Gastroesophageal sphincter (tissue), 4 donors: ENCODE measurements at places on chromosomes 5 and 9.

DNA sequence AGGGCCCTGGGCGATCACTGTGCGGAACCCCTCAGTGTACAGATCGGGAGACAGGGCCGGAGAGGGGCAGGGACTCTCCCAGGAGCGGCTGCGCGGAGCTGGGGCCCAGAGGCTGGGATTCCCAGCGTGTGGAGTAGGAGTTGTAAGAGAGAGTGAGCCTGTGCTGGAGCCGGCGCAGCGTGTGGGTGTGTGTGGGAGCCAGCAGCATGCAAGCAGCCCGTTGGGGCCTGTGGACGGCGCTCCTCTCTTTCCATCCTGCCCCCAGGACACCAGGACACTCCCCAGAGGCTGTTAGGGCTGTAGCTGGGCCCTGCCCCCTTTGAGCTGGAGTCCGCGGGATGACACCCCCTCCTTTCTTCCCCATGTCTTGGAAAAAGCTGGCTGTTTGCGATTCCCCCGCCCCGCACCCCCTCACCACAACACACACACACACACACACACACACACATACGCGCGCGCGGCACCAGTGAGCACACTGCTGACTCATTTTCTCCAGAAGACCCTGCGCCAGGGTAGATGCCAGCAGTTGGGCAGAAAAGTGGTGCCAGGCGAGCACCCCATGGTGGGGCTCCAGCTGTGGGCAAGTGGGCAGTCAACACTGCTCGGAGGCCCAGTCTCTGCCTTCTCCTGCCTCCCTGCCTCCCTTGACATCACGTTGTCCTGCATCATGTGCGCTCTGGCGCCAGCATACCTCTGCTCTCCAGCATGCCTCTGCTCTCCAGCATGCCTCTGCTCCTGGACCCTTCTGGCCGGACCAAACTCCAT lies 1.5 kb downstream of the COL27A1 start:
- ATAC-seq, result peak; percentile 57

DNA sequence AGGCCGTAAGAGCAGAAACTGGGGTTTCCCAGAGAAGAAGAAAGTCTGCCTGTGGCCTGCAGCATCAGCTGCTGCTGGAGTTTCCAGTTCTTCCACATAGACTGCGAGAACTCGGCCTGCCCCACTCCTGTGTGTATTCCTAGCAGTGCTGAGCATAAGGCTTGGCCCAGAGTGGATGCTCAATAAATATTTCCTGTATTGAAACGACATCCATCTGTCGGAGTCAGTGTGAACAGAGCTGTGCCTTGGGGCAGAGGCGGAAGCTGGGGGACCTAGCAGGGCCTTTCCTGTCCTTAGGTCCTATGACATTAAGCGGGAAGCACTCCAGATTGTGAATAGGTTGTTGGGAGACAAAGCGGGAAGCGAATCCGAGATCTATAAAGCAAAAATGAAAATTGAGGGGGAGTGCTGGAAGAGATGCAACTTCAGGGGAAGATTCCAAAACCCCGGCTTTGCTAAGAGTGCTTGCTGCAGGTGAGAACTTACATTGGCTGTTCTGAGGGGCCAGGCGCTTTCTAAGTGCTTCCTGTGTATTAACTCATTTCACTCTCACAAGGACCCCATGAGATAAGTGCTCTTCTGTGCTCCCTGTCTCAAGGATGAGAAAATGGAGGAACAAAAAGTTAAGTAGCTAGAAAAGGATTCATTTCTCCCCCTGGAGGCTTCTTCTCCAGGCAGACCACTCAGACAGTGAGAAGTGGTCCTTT lies 76.1 kb upstream of the CXCL14 start:
- no peak for ATAC-seq

DNA sequence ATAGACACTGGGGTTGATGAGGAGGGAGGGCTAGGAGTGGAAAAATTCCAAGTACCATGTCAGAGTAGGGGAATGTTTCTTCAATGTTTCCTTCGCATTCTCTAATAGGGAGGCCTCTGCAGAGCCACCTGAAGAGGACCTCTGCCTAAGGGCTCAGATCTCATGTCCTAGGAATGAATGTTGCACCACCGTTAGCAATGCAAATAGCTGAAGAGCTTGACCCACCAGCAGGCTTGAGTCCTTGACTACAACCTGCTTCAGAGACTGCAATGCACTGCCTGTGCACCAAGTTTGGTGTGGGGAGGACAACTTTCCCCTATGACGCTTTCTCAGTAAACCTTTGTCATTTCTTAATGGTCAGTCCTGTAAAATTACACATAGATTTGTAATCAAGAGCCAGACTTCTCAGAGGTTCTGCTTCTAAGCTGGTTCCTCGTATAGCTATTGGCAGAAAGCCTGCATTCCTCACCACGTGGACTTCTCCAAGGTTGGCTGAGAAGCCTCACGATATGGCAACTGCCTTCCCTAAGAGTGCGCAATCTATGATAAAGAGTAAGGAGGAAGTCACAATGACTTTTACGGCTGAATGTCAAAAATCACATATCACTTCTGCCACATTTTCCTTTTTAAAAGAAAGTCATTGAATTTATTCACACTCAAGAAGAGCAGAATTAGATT lies 600.7 kb upstream of the PTGER4 start:
- no peak for ATAC-seq

GRCh38 chr5:101393795-101394450 lies 490.8 kb upstream of the ST8SIA4 start:
- no peak for ATAC-seq

- no peak for ATAC-seq
These were observed 57.6 kb downstream of the FAM81B start for GRCh38 chr5:95448789-95449188.

GRCh38 chr9:95138474-95138873 lies 179.0 kb downstream of the FANCC start:
- ATAC-seq, result no peak
